ENCODE measurements at places on chromosomes 2 and 18. TPM values are rescaled to one million over a fixed set of nuclear protein-coding genes. Genes with fewer than 3 reads are reported as not detected.

GRCh38 chr2:198100346-198100745, 296.0 kb downstream of the PLCL1 start:
- DNase-seq = no peak

DNA sequence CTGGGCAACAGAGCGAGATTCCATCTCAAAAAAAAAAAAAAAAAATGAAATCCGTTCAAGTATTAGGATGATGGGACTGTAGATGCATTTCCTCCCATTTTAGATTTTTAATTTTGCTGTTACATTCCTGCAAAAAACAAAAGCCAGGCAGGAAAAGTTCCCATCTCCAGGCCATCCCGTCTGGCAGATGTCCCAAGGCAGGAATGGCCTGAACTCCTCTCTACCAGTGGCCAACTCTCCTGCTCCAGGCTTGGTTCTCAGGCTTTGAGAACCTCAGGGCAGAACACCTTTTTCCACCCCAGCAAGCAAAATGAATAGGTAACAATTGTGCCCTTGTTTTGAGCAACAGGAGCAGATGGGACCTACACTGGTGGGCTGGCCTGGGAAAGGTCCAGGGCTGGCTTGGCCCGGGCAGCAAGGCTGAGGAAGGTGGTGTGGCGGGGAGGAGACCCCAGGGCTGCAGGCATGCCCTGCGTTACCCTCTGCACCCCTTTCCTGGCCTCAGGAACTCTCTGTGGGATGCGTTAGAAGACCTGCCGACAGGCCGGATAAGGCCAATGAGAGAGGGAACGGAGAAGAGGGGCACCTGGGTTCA, 86.0 kb downstream of the FAM210A start:
- no peak for DNase-seq

- no peak for DNase-seq
Observed at GRCh38 chr2:72084584-72084976, 63.1 kb downstream of the CYP26B1 start.

- DNase-seq = no peak
Observed at GRCh38 chr2:88845772-88846661, 154.5 kb downstream of the RPIA start.

GRCh38 chr2:32358111-32358482, 1.3 kb downstream of the BIRC6 start:
- no peak for DNase-seq

GPR148 gene
- not detected for total RNA-seq

EPAS1 gene
- 205 TPM for total RNA-seq

All from left ventricle myocardium inferior (tissue), 1 donor.